ENCODE measurements at places on chromosomes 1 and 21.

GRCh38 chr1:193185901-193186731 lies at the start of gene B3GALT2:
Gene B3GALT2, minus strand, starts transcription at chr1:193186613. Its CDS starts 5,051 bp downstream, at chr1:193181562.
- no peak for DNase-seq

DNA sequence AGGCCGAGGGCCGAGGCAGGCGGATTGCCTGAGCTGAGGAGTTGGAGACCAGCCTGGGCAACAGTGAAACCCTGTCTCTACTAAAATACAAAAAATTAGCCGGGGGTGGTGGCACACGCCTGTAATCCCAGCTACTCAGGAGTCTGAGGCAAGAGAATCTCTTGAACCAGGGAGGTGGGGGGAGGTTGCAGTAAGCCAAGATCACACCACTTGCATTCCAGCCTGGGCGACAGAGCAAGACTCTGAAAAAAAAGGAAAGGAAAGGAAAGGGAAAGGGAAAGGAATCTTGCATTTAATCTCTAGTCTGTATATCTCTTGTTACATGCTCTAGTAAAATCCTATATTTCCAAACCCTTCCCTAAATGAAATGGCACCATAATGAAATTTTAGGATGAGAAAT lies 328.3 kb upstream of the ADGRL2 start:
- no peak for DNase-seq

GRCh38 chr1:91499904-91500755 lies 521 bp upstream of the CDC7 start:
- DNase-seq = no peak

DNA sequence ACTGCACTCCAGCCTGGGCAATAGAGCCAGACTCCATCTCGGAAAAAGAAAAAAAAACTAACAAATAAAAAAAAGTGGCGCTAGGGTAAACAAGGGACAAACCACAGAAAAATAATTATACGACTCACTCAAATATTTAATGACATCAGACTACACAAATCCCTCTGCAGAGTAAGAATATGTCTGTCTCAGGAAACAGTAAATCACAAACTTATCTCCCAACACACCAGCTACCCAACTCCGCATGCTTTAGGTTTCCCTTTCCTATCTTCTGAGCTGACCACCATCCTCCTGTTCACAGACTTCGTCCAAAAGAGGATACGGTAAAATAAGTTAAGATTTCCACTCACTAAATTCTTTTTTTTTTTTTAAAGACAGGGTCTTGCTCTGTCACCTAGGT lies 16.2 kb downstream of the WDR47 start:
- no peak for DNase-seq

DNA sequence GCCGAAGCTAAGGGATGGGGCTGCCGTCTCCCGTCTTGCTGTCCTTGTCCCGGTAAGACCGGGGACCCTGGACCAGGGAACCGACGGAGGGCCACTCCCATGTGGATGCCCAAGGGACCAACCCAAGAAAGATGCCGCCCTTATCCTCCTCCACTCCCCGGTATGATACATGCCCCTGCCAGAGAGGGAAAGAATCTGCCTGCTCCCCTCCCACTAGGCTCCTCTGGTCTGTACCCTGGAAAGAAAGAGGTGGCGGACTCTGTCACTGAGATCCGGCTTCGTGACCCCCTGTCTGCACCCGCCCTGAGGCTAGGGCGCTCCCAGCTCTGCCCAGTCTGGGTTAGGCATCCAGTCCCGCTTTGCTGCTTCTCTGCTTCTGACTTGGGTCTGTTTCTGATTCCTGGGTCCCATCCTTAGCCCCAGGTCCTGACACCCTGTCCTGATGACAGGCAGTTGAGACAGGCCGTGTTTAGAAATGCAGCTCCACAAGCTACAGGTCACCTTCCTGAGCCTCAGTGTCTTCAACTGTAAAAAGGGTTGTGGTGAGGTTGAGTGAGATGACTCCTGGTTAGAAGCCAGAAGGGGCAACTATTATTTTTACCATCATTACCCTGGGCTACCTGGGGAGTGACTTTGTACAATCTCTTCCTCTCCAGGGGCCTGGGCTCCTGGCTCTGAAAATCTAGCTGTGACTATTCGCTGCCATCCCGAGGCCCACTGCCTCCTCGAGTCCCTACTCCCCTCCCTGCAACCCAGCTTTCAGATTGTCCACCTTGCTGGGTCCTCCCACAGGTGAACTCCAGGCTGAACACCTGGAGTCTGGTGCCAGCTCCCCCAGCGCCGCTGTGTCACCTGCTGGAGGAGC lies 3.7 kb downstream of the MATN1 start:
- no peak for DNase-seq

DNA sequence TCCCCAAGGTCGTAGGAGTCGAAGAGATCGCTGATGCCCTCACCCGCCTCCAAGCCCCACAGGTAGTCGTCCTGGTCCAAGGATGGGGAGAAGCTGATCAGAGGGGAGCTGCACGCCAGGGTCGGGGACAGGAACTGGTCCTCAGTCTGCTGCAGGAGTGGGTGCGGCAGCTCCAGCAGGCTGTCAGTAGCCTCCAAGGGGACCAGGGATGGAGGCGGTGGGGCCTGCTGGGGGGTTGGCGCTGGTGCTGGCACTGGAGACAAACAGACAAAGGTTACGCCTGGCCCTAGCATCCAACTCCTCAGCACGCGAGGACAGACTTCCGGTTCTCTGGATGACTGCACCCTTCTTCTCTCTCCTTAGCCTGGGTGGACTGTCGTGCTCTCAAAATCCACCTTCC lies 21.1 kb downstream of the E2F2 start:
- DNase-seq = no peak

GRCh38 chr1:62178372-62178771 lies 16.3 kb upstream of the L1TD1 start:
- no peak for DNase-seq

GRCh38 chr1:39819091-39819812 lies 30.6 kb upstream of the BMP8B start:
- DNase-seq = no peak

- no peak for DNase-seq
These were observed 22.0 kb downstream of the COA6 start for GRCh38 chr1:234395297-234395696.

DNA sequence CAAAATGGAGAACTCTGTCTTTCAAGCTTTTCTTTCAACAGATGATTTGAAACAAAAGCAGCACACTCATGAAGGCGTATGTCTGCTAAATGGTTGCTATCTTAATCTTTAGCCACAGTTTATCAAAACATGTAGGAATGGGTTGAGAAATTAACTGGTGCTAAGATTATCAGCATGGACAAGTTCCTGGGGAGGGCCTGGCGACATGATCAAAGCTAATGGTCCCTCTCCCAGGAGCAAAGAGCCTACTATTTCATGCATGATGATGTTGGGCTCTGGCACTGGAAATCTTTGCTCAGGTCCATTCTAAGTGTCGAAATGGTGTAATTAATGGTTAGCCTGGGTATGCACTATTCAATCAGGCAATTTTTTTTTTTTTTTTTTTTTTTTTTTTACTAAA lies 91.7 kb downstream of the SLC45A1 start:
- DNase-seq = no peak

- no peak for DNase-seq
These were observed 36.1 kb upstream of the SLC25A33 start for GRCh38 chr1:9503001-9503675.

GRCh38 chr1:47209725-47210325 lies 20.0 kb upstream of the PDZK1IP1 start:
- DNase-seq = no peak

DNA sequence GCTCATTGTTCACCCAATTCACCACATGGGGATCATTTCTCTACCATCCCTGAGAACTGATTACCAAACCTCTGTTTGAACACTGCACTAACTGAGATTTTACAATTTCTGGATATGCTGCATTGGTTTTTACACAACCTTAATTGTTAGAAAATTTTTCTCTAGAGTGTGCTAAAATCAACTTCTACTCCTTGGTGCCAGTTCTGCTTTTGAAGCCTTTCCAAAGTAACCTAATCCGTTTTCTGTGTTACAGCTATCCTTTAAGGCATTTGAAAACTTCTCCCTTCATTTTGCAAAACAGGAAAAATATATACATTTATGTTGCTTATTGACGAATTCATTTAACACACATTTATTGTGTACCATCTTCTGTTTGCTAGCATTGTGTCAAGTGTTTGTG lies 23.7 kb downstream of the SMAP2 start:
- no peak for DNase-seq

DNA sequence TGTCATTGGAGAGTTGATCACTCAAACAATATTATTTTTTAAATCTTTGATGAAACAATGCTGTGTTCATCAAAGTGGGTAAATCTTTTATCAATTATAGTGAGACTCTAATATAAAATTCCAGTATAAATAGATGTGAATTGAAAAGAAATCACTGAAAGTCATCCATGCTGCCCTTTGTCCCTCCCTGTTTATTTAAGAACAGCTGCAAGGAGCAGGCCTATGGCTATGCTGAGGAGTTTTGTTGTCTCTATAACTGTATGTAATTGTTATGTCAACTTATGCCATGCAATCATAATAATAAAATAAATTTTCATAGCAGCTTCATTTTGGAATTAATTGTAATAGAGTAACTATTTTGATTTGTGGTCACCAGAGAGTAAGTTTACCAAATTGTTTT lies 1272.4 kb upstream of the ADGRL4 start:
- DNase-seq = no peak

- no peak for DNase-seq
These were observed 16.9 kb upstream of the SLC6A17 start for GRCh38 chr1:110133436-110133835.

DNA sequence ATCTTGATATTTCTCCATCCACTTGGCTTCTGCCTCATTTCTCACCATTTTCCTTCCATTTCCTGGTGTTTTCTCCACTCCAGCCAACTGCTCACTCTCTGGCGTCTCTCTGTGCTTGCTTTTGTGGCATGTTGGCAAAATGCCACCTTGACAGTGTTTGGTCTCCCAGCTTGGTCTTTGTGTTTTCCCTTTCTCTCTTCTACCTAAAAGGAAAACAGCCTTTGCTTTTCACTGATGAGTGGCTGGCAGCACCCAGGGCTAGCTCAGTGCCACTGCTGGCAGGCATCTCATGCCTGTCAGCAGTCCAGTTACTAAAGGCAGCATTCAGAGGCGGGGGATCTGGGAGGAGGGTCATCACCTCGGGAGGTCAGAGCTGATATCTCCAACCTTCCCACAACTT lies 55.3 kb upstream of the DSCAM start:
- DNase-seq = no peak

DNA sequence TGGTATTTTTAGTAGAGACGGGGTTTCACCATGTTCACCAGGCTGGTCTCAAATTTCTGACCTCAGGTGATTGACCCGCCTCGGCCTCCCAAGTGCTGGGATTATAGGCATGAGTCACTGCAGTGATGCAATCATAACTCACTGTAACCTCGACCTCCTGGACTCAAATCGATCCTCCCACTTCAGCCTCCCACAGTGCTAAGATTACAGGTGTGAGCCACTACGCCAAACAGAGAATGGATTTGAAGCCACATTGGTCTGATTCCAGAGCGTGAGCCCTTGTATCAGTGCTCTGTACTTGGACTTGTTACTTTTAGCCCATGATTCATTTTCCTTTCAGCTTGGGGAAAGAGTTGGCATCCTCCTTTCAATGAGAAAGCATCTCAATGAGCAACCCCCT lies 14.9 kb upstream of the ZNF683 start:
- no peak for DNase-seq

DNA sequence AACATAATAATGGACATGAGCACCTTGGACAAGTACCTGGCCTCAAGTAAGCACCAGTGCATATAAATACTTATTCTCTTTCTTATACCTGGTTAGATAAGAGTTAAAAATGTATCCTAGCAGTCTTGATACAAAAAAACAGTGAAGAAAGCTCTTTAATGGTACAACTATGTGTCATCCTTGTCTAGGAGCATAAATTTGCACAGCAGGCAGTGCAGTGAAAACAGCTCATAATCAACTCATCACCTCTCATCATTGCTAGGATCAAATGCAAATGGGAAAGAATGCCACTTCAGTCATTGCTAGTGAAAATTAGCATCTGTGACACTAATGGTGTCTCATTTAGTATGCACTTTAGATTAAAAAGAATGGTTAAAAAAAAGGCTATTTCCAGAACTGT lies 7.6 kb downstream of the SAMSN1 start:
- DNase-seq = no peak

DNA sequence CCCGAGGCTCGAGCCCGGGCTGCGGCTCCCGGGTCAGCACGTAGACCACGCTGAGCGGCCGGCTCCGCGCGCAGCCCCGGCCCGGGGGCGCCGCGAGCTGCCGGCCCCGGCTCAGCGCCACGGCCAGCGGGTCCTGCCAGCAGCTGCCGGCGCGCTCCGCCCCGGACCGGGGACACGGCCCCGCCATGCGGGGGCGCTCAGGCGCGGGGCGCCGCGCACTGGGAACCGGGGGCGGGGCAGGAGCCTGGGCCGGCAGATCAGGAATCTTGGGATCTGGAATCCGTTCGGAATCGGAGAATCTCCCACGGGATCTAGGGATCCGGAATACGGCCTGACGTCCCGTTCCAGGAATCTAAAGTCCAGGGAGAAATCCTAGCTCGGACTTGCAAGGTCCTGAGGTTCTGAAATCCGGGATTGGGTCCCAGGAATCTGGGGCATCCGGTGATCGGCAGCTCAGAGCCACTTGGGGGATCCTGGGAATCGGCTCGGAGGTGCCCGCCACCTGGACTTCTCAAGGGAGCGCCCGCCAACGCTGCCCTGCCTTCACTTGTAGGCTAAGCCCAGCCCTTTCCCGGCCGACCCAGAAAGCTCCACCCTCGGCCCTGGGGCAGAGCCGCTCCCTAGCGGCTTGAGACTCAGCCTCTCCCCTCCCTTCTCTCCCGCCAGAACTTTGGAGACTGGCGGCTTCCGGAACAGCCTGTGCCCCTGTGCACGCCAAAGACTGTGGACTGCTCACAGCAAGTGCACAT lies at the start of gene MAP3K6:
MAP3K6 (minus strand) TSS at position 551 of the 749 bp plus-strand sequence; CDS start at position 187, 364 bp downstream.
- DNase-seq = no peak

DNA sequence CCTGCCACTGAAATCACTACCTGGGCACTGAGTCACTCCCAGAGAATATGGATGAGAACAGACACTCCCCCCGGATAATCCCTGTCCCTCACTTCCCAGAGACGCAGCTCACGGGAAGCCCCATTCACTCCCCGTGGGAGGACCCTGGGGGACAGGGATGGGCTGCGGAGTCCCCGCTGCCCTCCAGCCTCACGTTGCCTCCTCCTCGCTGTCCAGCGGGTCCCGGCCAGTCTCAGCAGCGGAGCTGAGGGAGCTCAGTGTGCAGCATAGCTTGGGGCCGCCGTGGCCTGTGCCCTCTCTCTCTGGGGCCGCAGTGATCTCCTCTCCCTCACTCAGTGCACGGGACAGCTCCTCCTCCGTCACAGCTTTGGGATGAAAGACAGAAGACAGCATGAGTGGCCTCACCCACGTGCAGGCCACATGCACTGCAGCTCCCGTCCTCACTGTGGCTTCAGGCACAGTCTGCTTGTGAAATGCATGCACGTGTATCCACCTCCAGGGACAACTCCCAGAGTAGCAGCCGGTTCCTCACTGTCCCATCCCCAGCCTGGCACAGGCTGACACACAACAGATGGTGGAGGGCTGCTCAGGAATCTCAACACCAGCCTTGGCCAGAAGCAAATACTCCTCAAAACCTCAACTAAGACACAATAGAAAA lies 7.4 kb downstream of the CFAP410 start:
- no peak for DNase-seq

All from stimulated activated CD4-positive, alpha-beta T cell treated with anti-CD3 and anti-CD28 coated beads, Interleukin-15, amount 100 ng/mL, for 1 hour (primary cell).